Thoracic aorta (tissue), 2 donors: ENCODE measurements at places on chromosomes 6 and 20. TPM values are rescaled to one million over a fixed set of nuclear protein-coding genes. Genes with fewer than 3 reads are reported as not detected.

- no peak for DNase-seq
Measured at GRCh38 chr6:84770521-84770920, 6.1 kb upstream of the TBX18 start.

DNA sequence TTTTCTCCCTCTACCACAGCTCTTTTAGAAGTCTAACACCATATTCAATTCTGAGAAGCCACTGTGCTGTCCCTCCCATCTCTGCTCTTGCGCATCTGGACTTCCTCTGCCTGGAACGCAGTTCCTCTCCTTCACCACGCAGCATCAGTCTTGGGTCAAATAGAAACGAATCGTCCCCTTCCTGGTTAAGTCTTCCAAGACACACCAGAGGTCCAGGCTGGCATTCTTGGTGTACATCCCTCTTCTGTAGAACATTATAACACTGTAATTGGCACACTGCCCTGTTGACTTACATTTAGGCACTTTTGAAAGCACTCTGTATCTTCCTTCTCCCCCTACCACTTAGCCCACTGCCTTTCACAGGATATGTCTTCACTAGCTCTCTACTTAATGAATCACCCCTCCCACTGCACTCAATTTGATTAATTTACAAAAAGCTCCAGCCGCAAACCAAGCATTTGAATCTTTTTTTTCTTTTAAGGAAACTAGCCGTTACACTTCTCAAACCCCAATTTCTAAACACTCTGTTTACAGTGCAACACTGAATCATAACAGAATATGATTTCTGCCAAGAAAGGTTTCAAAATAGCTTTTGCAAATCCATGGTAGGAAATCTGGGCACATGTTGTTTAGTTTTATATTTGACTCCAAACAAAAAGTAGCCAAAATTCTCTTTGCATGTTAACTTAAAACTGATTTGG, 140.8 kb upstream of the CARMIL1 start:
- peak; percentile 10 for DNase-seq

GRCh38 chr6:43716099-43716498, 28.5 kb upstream of the MRPS18A start:
- no peak for DNase-seq

ZNF391 gene
- 2.3 TPM for total RNA-seq

GRCh38 chr20:8357703-8358102, 225.6 kb downstream of the PLCB1 start:
- no peak for DNase-seq

DNA sequence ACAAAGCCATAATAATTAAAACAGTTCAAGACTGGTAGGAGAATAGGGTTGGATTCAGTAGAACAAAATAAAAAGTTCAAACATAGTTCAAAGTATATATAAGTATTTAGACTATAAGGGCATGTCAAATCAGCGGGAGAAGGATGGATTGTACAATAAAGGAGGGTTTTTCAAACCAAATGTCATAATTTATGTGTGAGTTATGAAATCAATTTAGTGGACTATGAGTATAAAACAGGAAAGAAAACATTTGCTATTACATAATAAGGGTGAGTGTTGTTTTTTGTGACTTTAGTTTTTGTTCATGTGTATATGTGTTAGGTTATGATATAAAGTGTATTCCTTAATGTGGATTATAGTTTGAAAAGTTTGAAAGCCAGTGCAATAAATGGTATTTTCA, 10.6 kb downstream of the ORC3 start:
- DNase-seq: no peak

DNA sequence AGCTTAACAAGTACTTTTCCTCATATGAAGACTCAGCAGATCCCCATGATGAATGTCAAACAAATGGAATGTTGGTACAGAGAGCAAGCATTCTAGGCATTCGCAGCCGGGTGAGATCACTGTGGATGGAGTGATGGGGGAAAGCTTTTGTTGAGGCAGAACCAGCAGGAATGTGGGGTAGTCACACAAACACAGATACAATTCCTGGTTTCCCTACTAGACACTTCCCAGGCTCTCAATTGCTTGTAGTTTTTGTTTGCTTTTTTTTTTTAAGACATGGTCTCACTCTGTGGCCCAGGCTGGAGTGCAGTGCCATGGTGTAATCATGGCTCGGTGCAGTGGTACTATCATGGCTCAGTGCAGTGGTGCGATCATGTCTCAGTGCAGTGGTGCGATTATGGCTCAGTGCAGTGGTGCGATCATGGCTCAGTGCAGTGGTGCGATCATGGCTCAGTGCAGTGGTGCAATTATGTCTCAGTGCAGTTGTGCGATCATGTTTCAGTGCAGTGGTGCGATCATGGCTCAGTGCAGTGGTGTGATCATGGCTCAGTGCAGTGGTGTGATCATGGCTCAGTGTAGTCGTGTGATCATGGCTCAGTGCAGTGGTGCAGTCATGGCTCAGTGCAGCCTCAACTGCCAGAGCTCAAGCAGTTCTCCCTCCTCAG, 15.4 kb upstream of the IER3 start:
- no peak for DNase-seq

- no peak for DNase-seq
Measured at GRCh38 chr6:56851074-56851473, 103.8 kb upstream of the BEND6 start.

- DNase-seq: no peak
Measured at GRCh38 chr6:25312034-25312620, 33.0 kb downstream of the CARMIL1 start.
